ENCODE measurements at places on chromosomes 2 and 18.

DNA sequence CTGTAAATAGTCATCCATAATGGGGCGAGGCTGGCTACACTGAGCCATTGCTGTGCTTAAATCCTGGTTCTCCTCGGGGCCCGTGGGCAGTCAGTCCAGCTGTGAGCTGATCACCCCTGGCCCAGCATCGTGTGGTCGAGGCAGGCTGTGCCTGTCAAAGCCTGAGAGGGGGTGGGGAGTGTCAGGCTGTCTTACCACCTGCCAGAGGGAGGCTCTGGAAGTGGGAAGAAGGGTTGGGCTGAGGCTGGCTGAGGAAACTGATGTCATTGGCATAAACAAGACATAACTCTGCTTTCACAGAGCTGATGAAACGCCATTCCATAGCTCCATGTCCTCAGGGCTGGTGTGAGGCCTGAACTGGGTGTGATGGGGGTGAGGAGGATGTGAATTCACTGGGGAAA is 49.7 kb downstream of the KLHL29 start:
- DNase-seq: no peak

DNA sequence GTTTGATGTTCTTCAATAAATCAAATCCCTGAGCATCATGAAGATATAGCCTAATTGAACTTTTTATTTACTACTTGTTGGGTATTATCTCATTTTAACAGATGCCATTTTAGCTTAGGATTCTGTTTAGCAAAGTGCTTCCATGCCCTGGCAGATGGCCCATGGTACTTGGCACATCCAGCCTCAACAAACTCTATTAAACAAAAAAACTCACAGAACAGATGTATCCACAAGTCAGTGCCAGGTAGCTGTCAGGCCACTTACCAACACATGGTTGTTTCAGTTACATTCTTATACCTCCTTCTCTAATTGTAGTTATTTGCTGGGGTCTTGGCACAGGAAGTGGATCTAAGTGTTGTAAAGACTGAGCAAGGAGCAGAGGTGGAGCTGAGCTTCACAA is 29.6 kb downstream of the GAD1 start:
- DNase-seq: no peak

- no peak for DNase-seq
Observed at GRCh38 chr18:49861659-49862058, 48.3 kb upstream of the ACAA2 start.

GRCh38 chr2:64052463-64053241 is 33.4 kb upstream of the VPS54 start:
- DNase-seq: peak; percentile 12

GRCh38 chr2:24993406-24994145 is 21.8 kb upstream of the DNAJC27 start:
- DNase-seq: peak; percentile 22

GRCh38 chr2:132438691-132439090 is 22.1 kb downstream of the GPR39 start:
- no peak for DNase-seq

DNA sequence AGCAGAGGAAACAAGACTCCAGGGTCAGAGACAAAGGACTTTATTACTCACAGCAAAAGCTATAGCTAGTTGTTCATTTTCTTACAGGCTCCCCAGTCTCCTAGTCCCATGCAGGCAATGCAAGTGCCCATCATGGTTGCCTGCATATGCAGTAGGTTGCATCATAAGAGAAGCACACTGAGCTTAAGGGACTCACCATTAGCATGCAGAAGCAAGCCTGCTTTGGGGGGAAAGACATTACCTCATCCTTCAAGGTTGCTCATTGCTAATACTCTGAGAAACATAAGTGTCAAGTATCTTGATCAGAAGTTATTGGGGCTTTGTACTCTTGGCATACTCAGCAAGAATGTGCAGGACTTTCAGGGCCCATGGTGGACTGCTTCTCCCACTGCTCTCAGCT is 114.6 kb upstream of the CCDC68 start:
- no peak for DNase-seq

- no peak for DNase-seq
Observed at GRCh38 chr18:9716780-9717563, 8.9 kb downstream of the RAB31 start.

GRCh38 chr2:33785201-33786106 is 186.4 kb upstream of the FAM98A start:
- DNase-seq: no peak

GRCh38 chr2:33208400-33208799 is 261.6 kb downstream of the LTBP1 start:
- peak; percentile 5 for DNase-seq

DNA sequence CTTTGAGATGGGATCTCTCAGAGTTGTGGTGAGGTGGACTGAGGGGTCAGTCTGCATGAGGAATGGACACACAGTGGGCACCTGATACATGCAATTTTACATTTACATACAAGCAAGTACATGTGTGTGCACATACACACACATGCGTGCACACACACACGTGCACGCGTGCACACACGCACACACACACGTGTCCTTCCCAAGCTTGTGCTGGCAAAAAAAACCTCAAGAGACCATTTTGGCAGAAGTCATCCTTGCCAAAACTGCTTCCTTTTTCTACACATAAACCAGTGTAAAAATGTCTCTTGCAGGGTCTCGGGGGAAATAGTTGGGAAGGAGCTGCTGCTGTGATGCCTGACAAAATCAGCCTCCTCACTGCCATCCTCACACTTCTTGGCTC is 279.5 kb upstream of the POU3F3 start:
- DNase-seq: no peak

- no peak for DNase-seq
Observed at GRCh38 chr18:51273437-51273836, 76.0 kb upstream of the MEX3C start.

DNA sequence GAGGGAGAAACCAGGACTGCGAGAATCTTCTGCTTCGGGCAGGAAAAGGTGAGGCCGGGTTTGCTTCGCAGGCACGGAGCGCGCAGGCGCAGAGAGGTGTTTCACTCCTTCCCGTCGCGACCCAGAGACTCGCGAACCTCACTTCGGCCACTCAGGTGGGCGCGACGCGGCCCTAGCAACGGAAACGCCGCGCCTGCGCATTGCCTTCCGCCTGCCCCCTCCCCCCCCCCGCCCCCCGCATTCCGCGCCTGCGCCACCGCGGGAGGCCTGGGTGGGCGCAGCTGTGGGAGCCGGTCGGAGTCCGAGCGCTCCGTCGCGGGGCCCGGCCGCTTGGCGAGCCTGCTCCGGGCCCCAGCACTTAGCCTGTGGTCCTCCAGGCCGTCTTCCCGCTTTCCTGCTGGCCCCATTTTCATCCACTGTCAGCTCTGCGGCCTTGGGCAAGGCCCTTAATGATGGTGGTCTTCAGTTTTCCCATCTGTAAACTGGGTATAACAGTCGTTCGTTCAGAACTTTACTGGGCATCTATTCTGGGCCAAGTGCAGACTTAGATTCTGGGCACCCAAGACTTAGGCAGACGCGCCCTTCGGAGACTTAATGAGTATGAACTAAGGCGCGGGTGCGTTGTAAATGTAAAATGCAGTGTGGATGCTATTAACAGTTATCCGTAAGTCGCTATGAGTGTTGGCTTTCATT is 62.1 kb upstream of the ACKR3 start:
- no peak for DNase-seq

DNA sequence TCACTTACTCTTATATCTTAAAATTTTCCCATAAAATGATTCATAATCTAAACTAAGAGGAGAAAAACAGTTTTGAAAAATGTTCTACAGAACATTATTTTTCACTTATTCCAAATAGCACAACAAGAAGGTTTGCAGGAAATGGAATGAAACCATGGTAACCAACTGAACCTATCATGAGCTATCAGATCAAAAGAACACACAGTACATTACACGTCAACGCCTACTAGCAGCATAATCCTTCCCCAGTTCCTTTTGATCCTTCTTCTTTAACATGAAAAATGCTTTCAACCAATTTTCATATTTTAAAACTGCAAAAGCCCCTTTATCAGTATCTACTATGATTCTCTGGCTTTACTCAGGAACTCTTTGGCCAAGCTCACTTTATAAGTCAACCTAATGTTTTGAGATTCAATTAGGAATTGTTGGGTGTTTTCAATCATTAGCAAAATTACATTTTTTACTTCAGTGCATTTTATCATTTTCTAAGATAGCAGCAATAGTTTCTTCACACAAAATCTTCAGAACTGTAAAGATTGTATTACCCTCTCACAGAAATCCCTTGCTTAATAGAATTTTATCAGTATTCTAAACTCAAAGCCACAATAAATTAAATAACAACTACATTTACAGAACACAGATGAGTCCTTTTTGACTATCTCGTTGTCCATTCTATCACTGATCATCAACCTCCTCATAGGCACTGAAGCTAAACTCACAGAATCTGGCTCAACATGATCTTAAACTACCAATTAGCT is 102.5 kb downstream of the CHN1 start:
- no peak for DNase-seq

GRCh38 chr2:212945526-212945925 is 205.9 kb downstream of the IKZF2 start:
- DNase-seq: no peak

DNA sequence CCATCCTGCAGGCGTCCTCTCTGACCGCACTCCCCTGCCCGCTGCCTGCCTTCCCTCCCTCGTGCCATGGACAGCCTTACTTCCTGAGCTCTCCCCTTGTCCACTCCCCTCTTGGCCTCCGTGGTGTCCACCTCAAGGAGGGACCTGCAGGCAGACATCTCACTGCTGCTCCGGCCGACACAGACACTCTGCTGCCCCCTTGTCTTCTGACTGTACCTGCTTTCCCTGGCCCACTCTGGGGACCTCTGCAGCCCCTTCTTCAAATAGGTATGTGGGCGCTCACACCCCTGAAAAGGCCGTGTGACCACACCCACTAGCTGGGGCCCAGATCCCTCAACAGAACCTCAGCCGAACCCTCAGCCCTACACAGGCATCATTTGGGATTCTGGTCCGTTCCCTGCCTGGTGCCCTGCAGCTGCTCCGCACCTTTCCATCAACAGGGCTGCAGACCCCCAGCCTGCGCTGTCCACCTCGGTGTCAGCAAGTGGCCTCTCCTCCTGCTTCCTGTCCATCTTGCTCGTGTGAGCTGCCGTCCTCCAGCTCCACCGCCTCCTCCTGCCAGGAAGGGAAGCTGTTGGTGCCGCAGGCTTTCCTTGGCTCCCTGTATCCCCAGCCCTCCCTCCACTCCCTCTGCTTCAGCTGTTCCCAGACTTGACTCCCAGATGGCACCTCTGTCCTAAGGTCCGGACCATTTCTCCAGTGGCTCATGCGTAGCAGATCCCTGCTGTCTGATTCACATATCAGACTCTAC is 94.1 kb downstream of the KLHL29 start:
- DNase-seq: no peak

DNA sequence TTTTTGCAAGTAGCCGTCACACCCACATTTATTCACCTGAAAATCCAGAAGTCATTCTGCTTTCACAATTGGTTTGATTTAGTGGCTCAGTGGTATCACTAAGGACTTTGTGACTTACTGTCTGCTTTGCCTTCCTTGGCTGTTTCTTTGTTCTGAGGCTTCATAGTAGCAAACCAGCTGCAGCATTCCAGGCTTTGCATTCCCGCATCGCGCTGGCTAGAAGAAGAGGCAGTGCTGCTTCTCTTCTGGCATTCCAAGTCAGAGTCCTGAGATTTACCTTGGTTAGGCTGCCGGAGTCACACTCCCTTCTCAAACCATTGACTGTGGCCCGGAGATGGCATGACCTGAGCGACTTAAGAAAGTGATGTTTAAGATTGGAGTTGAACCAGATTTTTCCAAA is 35.1 kb downstream of the MYO1B start:
- no peak for DNase-seq

- DNase-seq: no peak
Observed at GRCh38 chr18:54506516-54507261, 84.4 kb upstream of the DYNAP start.

DNA sequence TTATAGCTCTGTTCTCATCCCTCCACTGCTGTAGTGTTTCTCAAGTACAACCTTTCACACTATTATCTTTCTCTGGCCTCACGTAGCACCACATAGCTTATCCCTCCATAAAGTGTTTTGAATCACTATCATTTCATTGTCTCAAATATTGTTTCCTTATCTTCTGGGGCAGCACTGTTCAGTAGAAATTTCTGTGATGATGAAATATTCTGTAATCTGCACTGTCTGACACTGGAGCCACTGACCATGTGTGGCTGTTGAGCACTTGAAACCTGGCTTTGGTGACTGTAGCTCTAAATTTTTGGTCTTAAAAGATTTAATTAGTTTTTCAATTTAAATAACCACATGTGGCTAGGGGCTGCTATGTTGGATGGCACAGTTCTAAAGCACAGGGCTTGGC is 78.9 kb downstream of the CPS1 start:
- DNase-seq: no peak

GRCh38 chr2:179900655-179901054 is 39.2 kb upstream of the ZNF385B start:
- DNase-seq: no peak

DNA sequence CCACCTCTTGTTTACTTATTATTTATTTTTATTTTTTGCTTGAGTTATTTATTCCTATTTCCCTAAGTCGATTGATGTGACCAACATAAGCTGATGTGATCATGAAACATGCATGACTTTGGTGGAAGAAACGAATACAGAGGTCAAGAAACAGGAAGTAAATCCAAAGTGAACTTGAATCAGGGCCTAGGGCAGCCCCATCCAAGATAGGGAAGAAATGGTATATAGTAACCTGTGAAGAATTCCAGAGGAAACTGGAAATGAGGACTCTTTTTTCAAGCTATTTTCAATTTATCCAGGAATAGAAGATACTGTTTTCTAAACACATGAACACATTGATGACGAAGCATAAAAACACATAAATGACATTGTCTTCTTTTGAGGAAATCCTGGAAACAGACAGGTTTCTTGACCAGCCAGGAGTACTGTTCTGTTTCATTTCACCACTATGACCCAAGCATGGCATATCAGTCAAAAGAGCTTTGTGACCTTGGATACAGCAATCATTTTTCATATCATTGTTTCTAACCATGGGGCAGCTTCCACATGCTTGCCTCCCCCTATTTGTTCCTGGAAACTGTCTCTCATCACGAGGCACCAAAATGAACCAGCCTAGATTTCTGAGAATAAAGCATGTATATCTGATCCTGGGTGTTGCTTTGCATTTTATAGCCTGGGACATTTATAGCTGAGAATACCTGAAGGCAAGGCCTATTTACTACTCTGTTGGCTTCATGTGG is 9.1 kb upstream of the LCLAT1 start:
- DNase-seq: no peak

DNA sequence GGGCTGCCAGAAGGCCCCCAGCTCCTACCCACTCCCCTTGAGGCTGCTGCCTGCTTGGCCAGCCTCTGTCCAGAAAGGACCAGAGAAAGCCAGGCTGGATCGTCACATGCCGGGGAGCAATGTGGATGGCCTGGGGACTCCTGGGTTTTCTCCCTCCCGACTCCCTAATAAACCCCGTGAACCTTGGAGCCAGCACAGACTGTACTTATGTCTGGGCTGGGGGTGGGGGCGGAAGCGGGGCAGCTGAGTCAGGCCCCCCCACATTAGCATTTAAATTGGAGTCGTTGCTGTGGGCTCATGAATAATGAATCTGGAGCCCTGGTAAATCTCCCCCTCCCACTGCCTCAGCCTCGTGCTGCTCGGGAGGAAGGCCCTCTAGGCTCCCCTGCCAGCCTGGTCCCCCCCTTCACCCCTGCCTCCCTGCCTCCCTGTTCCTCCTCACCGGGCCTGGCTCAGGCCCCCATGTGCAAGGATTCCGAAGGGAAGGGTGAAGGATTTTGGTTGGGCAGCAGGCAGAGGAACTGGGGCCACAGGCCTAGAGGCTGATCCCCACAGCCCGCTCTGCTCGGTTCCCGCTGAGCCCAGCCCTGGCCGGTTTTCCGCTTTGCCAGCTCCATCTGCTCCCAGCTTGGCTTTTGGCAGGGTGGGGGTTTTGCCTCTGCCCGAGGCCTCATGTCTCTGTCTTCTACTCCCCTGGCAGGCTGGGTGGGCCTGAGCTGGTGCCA is 7.3 kb upstream of the ASIC4 start:
- DNase-seq: no peak

- no peak for DNase-seq
Observed at GRCh38 chr2:113060796-113061195, 1.8 kb downstream of the IL36RN start.

Measured in NCI-H146 (cell line).